ENCODE measurements at places on chromosomes 7 and 10. TPM values are rescaled to one million over a fixed set of nuclear protein-coding genes. Genes with fewer than 3 reads are reported as not detected.

The PTCD1 gene
- total RNA-seq, result 5.4 TPM

The OAT gene
- total RNA-seq, result 145 TPM

DNA sequence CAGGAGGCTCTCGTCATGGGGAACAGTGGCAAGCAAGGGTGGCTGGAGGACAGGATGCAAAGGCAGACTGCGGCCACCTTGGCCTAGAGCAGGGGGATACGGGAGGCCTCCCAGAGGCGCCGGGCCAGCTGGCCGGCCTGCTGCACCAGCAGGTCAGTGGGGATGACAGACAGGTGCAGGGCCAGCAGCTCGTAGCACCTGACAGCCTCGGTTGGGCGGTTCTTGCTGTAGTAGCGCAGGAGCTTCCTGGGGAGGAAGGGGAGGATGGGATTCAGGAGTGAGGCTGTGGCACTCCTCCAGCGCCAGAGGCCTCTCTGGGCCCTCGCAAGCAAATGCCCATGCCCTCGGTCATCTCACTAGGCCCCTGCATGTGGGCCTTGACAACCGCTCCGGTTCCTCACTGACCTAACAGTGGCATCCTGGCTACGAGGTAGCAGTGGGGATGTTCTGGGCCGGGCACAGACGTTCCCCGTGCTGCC lies 2.5 kb upstream of the PYROXD2 start:
- no peak for DNase-seq

DNA sequence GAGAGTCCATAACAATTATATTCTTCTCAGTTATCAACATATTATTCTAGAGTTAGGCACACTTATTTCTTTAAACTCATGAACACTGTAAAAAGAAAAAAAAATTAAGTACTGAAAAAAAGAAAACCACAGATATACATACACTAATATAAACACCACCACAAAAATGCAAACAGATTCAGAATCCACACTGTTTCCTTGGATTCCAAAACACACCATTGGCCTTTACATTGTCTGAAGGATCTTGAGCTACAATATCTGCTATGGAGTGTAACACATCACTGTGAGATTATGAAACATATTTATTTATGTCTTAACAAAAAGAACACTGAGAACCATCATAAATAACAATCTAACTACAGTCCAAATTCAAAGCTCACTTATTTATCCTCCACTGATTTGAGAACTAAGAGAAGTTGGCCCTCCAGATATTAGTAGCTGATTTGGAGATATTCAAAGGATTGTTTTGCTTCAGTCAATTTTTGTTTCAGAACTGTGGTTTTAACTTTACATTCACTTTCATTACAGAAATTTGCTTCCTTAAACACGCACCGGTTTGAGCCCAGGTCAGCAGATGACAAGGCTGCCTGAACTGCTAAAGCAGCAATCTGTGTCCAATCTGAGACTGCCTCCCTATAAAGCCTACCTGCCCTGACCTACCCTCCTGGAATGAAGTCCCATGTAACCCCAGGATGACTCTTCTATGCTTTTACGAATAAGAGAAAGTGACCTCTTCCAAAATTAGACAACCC lies 47.0 kb upstream of the CDK1 start:
- no peak for DNase-seq

- DNase-seq, result no peak
Measured at GRCh38 chr7:143299840-143300239, 11.7 kb downstream of the CASP2 start.

- no peak for DNase-seq
Measured at GRCh38 chr10:132632851-132633684, 95.5 kb downstream of the INPP5A start.

The AMZ1 gene
- not detected for total RNA-seq

The ANKRD30A gene
- total RNA-seq, result not detected

GRCh38 chr10:77925410-77925794 lies 1.2 kb downstream of the DLG5 start:
- DNase-seq, result no peak

The GIMAP6 gene
- 231 TPM for total RNA-seq

- no peak for DNase-seq
Measured at GRCh38 chr7:137546009-137546408, 202.5 kb upstream of the PTN start.

The VGF gene
- total RNA-seq, result not detected

DNA sequence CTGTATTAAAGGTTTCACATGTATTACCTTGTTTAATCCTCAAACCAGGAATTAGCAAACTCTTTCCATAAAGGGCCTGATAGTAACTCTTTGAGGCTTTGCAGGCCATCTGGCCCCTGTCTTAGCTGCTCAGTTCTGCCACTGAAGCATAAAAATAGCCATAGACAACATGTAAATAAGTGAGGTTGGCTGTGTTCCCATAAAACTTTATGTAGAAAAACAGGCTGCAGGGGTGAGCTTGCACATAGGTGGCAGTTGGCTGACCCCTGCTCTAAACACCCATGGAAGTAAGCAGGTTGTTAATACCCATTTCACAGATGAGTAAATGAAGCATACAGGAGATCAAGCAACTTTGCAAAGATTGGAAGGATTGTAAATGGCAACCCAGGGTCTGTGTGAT lies 1279.2 kb upstream of the AUTS2 start:
- DNase-seq, result no peak

The NYAP1 gene
- 4.2 TPM for total RNA-seq

DNA sequence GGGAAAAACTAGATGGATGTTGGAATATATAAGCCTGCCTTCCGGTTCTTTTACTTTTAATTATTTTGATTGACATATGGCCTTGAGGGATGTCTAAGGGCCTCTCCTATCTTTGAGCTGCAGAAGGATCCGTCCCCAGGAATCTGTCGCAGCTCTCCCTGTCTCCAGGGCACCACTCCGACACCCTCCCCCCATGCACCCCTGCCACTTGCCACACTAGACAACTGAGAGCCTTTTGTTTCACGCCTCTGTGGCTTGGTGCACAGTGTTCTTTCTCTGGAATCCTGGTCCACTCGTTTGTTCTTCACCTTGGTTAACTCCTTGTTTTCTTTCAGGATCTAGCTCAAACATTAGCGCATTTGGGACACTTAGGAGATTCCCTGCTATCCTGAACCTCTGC lies 124.1 kb upstream of the EFCAB10 start:
- DNase-seq, result no peak

GRCh38 chr7:52639981-52640380 lies 395.5 kb upstream of the POM121L12 start:
- DNase-seq, result no peak

DNA sequence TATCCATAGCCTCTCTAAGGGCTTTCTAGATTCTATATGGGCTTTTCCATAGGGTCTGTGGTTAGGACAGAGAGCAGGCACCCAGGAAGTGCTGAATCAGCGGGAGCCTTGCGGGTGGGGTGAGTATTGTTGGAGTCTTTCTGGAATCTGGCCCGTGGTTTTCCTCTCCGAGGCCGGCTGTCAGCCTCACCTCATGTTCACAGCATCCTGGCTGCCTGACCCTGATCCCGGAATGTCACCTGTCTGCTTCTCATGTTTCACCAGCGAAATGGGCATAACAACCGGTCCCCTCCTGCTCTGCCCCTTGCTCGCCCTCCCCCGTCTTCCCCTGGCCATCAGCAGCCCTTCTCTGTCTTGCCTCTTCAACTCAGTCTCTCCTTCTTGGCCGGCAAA lies 36.5 kb downstream of the DDIT4 start:
- DNase-seq, result no peak

Data from pulmonary artery endothelial cell (primary cell).